AG08395 (cell line): ENCODE measurements at places on chromosomes 1 and 21.

- DNase-seq = no peak
Observed at GRCh38 chr21:23131177-23131576, 2133.0 kb downstream of the NCAM2 start.

DNA sequence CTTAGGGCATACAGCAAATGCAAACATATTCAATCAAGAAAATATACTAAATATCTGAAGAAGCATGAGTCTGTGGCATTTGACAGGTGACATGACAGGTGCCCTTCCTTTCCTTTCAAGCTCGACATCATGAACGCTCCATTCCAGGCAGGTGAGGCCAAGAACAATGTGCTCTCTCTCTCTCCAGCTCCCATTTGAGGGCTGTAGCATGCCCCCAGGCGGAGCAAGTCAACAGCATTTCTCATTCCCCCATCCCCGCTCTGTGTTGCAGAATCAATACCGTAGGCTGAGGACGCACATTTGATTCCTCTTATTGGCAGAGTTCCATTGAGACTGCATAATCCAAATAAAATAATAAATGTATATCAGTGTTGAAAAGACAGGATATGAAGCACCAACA is 24.6 kb upstream of the PLPPR4 start:
- no peak for DNase-seq

DNA sequence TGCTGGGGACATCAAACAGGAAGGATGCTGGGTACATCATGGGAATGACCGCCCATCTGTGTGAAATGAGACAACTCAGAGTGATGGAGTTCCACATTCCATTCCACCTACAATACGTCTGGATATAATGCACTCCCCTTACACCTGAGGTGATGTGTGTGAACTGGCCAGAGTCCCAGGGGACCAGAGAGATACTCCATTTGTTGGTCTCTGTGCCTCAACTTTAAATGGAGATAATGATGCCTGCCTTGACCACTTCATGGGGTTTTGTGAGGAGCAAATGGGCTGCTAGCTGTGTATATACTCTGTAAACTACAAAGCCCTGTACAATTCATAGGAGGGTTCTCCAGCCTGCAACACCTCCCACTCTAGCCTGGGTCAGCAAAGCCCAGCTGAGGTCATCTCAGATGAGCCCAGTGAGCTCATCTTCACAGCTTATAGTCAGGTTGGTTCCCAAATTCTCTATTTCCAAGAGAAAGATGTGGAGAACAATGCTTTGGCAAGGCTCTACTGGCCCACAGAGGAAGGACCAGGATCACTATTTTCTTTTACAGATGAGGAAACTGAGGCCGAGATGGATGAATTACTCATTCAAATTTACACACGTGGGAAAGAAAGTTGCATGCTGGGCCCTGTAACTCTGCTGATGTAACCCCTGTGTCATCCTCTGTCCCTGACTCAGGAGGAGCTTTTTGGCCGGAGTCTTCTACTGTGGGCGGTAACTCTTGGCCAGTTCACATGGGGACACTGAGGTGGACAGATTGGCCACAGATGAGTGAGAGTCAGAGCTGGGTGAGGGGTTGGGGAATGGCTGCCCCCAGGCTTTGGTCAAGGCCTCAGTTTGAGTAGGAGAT is 105.6 kb upstream of the GCLM start:
- DNase-seq = peak; percentile 79

GRCh38 chr1:208919371-208919770 is 664.1 kb upstream of the CAMK1G start:
- DNase-seq = peak; percentile 76

- peak; percentile 67 for DNase-seq
Observed at GRCh38 chr1:182601416-182601786, 2.8 kb downstream of the RGS16 start.
